ENCODE measurements at places on chromosomes 6 and 20. TPM values are rescaled to one million over a fixed set of nuclear protein-coding genes. Genes with fewer than 3 reads are reported as not detected.

The SMOC2 gene
- 61.1 TPM for total RNA-seq

The CRISP3 gene
- total RNA-seq = 31.8 TPM

The UNC5CL gene
- 0.37 TPM for total RNA-seq

The KCNK17 gene
- total RNA-seq = 0.95 TPM

DNA sequence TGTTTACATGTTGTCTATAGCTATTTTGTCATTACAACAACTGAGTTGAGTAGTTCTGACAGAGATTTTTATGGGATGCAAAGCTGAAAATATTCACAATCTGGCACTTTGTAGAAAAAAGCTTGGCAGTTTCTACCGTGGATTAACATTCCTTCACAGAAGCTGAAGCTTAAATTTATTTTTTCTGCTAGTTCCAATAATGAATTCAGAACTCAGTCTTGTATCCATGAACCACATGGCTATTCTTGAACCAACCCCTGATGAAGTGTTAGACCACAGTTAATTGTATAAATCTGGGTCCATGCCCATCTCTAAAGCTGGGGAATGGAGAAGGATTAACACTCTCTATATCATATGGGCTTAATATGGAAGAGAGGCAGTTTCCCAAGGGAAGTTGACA, 743.8 kb upstream of the FLRT3 start:
- no peak for DNase-seq

DNA sequence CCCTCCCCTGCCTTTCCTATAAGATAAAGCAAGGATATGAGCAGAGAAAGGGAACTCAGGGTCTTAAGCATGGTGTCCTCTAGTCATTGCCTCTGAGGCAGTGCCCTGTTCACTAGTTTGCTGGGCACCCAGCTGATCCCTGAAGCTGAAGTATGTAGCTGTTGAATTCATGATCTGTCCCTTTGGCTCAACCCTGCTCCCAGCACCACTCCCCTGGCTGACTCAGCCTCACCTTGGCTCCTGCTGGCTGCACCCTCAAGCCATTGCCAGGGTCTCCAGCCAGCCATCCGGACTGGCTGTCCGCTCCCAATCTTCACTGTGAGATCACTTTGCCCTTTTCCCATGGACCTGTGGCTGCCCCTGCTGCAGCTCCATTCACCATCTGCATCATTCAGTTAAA, 25.9 kb upstream of the UST start:
- no peak for DNase-seq

GRCh38 chr20:34675993-34676641, 775 bp downstream of the PIGU start:
- DNase-seq = no peak

GRCh38 chr6:26123675-26123946, 36.4 kb downstream of the HFE start:
- no peak for DNase-seq

DNA sequence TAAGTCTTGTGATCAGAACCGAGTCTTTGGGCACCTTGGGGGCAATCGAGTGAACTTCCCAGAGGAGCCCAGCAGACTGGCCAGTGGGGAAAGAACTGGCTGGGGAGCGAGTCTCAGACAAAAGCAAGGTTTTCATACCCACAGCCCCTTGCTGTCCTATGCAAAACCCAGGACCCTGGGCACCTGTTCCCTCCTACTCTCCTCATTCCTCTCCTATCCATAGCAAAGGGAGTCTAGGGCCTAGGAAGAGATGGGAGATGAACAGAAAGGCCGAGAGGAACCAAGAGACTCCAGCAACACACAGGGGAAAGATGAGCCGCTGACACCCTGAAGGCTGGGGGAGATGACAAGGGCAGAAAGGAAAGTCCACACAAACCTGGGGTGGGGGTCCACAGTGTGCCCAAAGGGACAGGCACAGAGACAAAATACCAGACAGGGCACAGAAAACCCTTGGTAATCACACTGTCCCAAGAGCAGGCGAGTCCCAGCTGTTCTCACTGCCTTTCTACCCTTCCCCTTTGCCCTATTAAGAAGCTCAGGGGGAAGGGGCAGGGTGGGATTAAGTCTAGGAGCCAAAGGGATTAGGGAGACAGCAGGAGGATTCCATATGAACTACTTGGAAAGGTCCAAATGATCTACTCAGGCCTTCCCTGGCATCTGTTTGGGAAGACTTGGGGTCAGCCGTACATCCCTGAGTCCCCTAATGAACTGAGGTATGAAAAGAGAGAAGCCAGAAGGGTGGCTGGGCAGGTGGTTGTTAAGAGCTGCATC, 6.5 kb downstream of the PPP1R18 start:
- no peak for DNase-seq

- DNase-seq = no peak
These were observed 10.2 kb downstream of the PTPN1 start for GRCh38 chr20:50520222-50520880.

Data from urinary bladder (tissue), 4 donors.